Renal cortex interstitium (tissue), 15 donors: ENCODE measurements at places on chromosomes 6 and 20. TPM values are rescaled to one million over a fixed set of nuclear protein-coding genes. Genes with fewer than 3 reads are reported as not detected.

DNA sequence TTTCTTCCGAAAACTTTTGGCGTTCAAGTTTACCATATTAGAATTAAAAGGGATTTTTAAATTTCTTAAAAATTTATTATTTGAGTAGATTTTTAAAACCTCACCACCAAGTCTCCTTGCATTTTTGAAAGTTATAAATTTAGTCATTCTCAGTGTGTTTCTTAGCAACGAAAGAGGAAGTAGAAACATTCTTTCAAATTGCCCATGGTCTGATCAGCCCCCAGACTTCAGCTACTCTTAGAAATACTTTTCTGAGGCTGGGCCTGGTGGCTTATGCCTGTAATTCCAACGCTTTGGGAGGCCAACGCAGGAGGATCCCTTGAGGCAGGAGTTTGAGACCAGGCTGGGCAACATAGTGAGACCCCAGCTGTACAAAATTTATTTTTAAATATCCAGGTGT is 15.1 kb upstream of the RTF2 start:
- DNase-seq: no peak

- no peak for DNase-seq
Measured at GRCh38 chr6:69220375-69220774, 576.4 kb downstream of the LMBRD1 start.

GRCh38 chr20:7250337-7250736 is 482.9 kb downstream of the BMP2 start:
- DNase-seq: no peak

DNA sequence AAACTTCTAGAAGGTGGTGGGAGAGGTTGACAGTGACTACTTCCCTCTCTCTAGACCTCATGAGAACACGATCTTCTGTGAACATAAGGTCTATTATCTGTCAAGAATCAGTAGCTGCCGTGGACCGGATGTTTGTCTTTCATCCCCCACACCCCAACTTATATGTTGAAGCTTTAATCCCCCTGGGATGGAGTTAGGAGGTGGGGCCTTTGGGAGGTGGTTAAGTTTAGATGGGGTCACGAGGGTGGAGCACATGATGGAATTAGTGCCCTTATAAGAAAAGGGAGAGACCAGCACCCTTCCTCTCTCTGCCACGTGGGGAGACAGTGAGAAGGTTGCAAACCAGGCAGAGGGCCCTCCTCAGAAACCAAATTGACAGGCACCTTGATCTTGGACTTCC is 409.1 kb downstream of the QKI start:
- no peak for DNase-seq

DNA sequence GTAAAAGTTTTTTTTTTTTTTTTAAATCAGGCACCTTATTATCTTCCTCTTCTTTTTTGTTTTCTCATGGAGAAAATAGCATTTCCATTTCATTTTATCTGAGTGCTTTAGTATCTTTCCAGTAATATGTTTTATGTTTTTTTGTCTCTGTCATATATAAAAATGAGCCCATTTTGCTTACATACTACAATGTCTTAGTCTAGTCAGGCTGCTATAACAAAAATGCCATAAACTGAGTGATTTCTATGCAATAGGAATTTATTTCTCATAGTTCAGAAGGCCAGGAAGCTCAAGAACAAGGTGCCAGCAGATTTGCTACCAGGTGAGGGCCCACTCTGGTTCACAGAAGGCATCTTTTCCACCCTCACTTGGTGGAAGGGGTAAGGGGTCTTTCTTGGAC is 35.7 kb upstream of the AIG1 start:
- no peak for DNase-seq

DNA sequence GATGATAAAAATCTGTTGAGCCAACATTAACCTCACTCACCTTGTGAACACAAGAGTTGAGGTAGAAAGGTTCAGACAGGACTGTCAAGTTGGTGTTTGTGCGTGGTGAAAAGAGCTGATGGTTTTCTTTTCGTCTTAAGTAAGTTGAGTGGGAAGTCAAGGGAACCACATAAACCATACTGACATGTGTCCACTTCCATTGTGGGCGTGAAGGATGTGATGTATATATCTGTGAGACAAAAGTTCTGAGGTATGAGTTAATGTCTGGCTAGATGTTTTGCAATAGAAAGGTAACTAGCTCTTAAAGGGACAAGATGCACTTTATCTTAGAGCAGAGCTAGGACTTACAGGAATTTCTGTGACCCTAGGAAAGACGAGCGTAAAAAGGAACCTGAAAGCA is 1272.1 kb upstream of the ADGRB3 start:
- DNase-seq: no peak

- DNase-seq: no peak
Measured at GRCh38 chr20:22515264-22515663, 69.1 kb downstream of the FOXA2 start.

DNA sequence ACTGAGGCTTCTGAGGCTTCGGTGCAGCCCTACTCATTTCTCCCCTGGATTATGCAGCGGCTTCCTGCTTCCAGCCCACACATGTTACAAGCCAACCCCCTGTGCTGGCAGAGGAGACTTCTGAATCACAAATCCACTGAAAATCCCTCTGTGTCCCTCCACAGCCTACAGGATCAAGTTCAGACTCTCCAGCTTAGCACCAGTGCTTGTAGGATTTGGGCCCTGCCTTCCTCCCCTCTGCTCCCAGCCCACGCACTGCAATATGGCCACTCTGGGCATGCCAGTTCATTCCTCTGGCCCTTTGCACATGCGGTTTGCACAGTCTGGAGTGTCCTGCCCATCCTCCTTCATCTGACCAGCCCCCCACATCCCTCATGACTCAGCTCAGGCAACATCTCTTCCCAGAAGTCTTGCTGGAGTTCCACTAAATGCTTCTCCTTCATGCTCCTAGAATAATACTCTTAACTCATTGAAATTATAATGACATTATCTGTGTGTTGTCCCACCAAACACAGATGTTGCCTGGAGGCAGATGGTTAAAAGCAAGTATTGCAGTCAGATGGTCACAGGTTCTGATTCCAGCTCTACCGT is 15.9 kb upstream of the MDGA1 start:
- DNase-seq: no peak

DNA sequence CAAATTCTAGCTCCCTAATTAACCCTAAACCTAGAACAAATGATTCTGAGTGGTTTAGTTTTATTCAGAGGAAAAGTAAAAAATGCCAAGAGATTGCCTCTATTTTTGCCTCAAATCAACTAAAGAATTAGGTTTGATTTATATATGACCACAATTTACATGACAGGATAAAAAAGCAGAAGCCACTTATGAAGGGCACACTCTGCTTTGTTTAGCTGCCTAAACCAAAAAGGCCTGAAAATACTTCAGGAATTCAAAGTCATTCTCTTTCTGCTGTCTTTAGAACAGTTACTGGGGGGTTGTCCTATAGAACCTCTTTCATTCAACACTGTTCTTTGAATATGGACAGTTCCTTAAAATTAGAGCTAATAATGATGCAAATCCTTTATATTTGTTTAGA is 5.3 kb downstream of the FBXO5 start:
- no peak for DNase-seq

- no peak for DNase-seq
Measured at GRCh38 chr6:16367571-16367970, 129.2 kb downstream of the GMPR start.

DNA sequence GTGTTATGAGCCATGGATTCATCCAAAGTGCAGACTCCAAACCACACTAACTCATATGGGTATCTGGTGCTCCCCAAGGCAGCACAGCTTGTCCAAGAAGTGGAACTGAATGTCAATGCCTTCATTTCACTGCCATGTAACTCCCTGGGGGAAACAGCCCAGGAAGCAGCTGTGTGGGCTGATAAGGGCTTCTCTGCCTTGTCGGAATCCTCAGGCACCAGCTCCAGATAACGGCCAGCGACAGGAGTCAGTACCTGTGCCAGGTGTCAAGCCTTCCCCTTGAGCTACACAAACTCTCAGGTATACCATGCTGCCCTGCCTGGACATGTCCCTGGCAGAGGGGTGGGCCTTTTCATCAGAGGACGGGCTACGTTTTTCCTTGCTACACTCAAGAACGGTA is 751.9 kb upstream of the CHD6 start:
- no peak for DNase-seq

GRCh38 chr20:41969656-41970055 is 351.5 kb upstream of the CHD6 start:
- no peak for DNase-seq

- no peak for DNase-seq
Measured at GRCh38 chr6:101935732-101936131, 542.2 kb downstream of the GRIK2 start.

DNA sequence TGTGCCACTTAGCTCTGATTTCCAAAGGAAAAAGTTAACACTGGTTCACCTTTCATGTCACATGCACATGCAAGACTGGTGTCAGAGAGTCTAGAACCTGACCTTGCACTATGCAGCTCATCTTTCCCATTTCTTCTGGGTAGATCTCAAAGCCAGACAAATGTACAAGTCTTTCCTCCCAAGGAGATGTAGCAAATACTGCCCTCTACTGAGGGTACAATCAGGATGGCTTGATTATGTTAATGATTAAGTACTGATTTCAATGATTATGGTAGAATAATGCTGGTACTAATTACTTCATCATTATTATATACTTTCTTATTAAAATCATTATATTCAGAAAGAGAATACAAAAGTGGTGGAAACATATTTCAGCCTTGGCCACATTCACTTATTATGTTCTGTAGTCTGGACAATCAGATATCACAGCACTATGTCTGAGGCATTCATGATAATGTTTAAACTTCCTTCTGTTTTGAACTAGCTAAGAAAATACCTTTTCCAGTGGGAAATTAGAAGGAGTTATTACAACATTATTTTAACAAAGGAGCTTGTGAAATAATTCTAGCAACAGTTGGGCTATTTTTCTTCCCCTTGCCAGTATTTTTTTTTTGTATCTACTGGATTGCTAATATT is 68.5 kb upstream of the FOXO3 start:
- peak; percentile 16 for DNase-seq

GRCh38 chr20:45765307-45765875 is 26.3 kb downstream of the WFDC3 start:
- no peak for DNase-seq

GRCh38 chr6:88982720-88983119 is 19.3 kb upstream of the RNGTT start:
- no peak for DNase-seq

- DNase-seq: no peak
Measured at GRCh38 chr6:2782825-2783187, 17.6 kb downstream of the WRNIP1 start.

DNA sequence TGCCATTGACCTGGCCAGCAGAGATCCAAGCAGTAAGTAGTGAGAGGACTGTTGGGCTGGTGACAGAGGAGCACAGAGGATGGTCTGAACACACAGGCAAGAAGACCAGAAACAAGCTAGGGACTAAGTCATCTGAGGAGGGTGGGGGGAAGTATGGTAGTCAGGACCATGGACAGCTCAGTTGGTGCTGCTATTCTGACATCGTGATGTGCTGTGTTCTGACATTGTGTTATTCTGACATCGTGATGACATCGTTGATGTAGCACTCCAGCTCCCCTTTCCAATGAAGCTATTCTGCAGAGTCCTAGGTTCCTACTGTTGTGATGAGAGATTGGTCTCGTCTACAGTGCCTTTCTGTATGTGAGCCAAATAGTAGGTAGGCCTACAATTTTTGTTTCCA is 28.7 kb downstream of the CFAP206 start:
- peak; percentile 72 for DNase-seq

- DNase-seq: no peak
Measured at GRCh38 chr6:36443471-36444428, 950 bp downstream of the KCTD20 start.

DNA sequence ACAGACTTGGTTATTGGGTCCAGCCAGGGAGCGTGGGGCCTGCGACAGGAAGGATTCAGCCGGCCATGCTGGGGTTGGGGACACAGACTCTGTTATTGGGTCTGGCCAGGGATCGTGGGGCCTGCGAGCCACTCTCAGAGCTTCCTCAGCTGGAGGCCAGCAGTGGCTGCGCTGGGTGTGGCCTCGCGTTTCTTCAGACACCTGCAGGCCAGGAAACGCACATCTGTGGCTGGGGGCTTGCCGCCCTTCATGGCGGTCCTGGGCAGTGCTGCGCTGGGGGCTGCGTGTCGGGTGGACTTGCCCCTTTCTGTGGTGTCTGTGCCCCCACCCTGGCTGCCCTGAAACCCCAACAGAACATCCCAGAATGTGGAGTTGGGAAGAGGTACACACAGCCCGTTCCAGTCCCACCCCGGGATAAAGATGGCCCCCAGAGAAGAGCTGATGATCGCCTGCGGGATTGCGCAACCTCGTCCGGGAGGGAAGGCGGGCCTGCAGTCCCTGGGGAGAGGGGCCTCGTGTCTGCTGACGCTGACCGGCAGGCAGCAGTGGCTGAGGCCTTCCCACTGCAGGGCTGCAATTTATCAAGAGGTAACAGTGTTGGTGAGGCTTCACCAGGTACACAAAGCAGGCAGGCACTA is 16.9 kb upstream of the MTG2 start:
- no peak for DNase-seq

GRCh38 chr6:4021854-4022695 is 56.9 kb downstream of the FAM217A start:
- DNase-seq: no peak

- DNase-seq: no peak
Measured at GRCh38 chr20:5829241-5829809, 79.1 kb downstream of the SHLD1 start.

GRCh38 chr20:5160882-5161281 is 34.1 kb downstream of the CDS2 start:
- DNase-seq: no peak

GRCh38 chr20:45408646-45409213 is 641 bp downstream of the DBNDD2 start:
- no peak for DNase-seq

DNA sequence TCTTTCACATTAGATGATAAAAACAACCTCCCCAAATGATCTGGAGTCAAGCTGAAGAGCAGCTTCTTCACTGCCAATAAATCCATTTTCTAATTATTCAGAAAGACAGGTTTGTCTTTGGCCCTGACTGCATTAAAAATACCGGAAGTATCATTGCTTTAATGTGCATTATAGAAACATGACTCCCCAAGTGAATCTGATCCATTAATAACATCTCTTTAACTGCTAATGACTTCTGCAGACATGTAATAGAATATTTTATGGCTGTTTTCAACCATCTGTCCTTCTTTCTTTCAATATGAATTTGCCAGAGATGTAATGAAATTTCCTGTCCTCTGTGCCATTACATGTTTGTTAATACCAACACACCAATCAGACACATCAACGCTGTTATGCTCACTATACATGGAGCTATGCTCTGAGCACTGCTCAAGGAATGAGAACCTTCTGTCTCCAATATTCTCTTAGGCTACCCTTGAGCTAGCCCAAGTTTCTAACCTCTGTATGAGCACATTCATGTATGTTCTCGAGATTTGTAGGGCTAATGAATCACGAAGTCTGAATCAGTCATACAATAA is 87.8 kb downstream of the LYRM4 start:
- no peak for DNase-seq

GRCh38 chr20:37179683-37180524 is 556 bp upstream of the MROH8 start:
- DNase-seq: no peak

Gene PROKR2
- not detected for polyA plus RNA-seq

Gene HLA-DRB1
- 61.1 TPM for polyA plus RNA-seq

Gene CRYBG1
- polyA plus RNA-seq: 18.2 TPM

Gene WFDC12
- polyA plus RNA-seq: not detected

Gene FANCE
- 9.8 TPM for polyA plus RNA-seq

Gene C6orf118
- 5.6 TPM for polyA plus RNA-seq

Gene MEI4
- 1.7 TPM for polyA plus RNA-seq

Gene MACROD2
- 14.6 TPM for polyA plus RNA-seq

Gene B3GALT4
- 2.6 TPM for polyA plus RNA-seq

Gene GHRH
- not detected for polyA plus RNA-seq

Gene RBM38
- 28.3 TPM for polyA plus RNA-seq

Gene CD93
- polyA plus RNA-seq: 43.3 TPM

Gene COL9A3
- 14.5 TPM for polyA plus RNA-seq

Gene TOMM34
- polyA plus RNA-seq: 42.6 TPM

Gene SSTR4
- not detected for polyA plus RNA-seq
